ENCODE measurements at places on chromosomes 5 and 9.

GRCh38 chr5:172379481-172379880 lies 74.8 kb downstream of the SH3PXD2B start:
- no peak for DNase-seq

DNA sequence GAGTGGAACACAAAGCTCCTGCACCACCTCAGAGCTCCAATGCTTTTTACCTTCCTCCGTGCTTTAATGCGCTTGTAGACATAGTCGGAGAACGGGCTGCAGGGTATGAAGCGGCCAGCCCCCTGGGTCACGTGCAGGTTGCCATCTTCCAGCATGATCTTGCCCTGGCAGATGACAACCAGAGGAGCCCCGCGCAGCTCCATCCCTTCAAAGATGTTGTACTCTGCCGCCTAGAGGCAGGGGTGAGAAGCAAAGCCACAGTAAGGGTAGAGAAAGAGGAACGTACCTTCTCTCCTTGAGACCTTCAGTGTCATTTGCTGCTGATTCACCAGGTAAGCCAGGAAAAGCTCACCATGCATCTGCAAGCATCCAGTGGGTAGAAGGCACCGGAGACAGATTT lies 112.3 kb downstream of the DPYSL3 start:
- DNase-seq = peak; percentile 19

- DNase-seq = no peak
These were observed 36.7 kb downstream of the GEMIN5 start for GRCh38 chr5:154901276-154901675.

GRCh38 chr9:137798901-137799629 lies 78.5 kb upstream of the CACNA1B start:
- DNase-seq = no peak

DNA sequence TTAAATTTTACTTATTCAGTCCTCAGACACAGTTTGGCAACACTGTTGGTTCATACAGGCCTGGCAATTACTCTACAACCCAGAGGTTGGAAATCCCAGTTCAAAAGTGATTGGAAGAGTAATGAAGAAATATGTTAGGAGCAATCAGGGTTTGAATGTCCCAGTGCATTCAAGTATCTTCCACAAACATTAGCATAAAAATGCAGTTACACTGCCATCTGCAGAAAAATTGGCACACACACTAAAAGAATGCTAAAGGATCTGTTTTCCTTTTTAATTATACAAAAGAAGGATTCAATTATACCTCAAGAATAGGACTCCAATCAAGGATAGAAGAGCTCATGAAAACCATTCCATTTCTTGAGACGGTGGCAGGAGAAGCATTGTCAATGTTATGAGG lies 130.2 kb downstream of the DNAH5 start:
- no peak for DNase-seq
